Fibroblast of gingiva (primary cell): ENCODE measurements at places on chromosomes 12 and 14.

- no peak for DNase-seq
Observed at GRCh38 chr12:126040307-126040706, 975.1 kb downstream of the AACS start.

DNA sequence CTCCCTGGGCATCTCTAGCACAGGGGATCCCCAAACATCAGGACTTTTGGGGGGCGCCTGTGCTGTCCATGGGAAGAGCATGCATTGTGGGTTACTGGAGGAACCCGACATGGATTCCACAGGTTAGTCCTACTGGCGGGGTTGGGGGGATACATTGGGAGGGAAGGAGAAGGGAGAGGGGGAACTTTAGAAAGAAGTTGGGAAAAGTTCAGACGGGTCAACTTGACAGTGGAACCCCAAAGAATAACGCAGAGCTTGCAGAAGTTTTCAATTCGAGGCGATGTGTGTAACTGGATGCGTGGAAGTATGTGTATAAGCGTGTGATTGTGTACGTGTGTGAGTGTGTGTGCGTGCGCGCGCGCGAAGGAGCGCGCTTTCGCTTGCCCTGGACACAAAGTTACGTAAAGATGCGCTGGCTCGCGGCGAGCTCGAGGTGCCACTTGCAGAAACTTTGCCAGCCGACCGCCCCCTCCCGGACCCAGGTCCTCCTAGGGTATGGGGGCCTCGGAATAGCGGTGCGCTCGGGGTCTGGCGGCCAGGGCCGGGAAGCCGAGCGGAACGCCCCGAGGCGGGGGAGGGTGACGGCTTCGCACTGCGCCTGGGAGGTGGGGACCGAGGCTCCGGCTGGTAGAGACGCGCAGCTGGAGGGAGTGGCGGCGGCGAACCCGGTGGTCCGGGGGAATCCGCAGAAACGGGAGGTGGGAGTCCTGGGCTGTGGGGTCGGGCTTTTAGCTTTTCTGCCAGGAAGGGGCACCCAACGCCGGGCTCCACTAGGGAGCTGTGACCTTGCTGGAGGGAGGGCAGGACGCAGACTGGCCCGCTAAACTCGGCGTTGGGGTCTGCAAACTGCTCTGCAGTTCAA is 669 bp downstream of the RFX4 start:
- peak; percentile 10 for DNase-seq

- DNase-seq: no peak
Observed at GRCh38 chr12:127823801-127824200, 443.2 kb upstream of the TMEM132C start.

- no peak for DNase-seq
Observed at GRCh38 chr12:12685305-12685704, 10.7 kb downstream of the GPR19 start.

DNA sequence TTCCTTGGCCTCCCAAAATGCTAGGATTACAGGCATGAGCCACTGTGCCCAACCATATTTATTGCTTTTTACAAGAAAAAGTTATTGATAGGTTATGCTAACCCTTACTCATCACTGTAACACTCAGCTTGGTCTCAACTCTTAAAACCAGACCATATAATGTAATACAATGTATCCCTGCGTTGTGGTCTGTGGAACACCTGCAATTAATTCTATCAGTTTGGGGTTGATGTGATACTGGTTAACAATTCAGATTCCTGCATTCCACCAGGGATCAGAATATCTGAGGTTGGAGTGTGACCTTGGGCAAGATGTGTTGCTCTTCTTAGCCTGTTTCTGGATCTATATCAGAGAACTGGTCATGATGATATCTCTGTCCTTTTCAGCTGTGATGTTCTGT is 419.0 kb downstream of the RAD51B start:
- DNase-seq: no peak

GRCh38 chr12:63889721-63890509 is 45.4 kb downstream of the SRGAP1 start:
- no peak for DNase-seq

DNA sequence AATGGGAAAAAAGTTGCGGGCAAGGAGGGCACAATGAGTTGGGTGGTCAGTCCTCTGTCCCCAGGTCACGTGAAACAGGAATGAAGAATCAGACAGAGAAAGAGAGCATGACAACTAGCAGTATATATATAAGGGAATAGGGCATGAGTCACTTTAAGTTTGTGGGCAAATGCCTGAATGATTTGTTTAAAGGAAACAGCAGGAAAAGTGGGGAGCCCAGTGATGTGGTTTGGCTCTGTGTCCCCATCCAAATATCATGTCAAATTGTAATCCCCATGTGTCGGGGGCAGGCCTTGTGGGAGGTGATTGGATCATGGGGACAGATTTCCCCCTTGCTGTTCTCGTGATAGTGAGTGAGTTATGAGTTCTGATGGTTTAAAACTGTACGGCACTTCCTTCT is 195.3 kb upstream of the IGF1 start:
- DNase-seq: no peak

GRCh38 chr14:77859934-77860570 is 60.1 kb downstream of the ADCK1 start:
- no peak for DNase-seq

- DNase-seq: peak; percentile 89
Observed at GRCh38 chr14:33307691-33308251, 369.1 kb downstream of the NPAS3 start.

DNA sequence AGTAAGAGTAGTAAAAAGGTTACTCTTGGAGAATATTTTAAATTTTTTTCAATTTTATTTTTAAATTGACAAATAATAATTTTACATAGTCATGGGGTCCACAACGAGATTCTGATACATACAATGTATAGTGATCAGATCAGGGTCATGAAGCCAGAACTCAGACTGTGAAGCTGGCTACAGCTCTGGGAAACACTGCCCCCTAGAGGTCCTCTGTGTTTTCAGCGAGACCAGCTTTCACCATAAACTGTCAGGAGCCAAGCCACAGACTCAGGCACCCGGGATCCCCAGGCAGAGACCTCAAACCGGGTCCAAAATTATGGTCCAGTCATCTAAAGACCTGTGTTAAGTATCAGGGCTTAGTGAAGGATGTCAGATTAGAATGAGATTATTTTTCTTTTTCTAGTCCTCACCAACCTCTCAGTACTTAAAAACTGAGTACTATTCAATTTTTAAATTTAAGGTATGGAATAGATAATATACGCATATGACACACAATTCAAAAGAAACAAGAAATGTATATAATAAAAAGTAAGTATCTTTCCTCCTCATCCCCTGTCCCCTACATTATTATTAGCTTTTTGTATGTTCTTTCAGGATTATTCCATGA is 397.1 kb downstream of the MDGA2 start:
- DNase-seq: no peak

DNA sequence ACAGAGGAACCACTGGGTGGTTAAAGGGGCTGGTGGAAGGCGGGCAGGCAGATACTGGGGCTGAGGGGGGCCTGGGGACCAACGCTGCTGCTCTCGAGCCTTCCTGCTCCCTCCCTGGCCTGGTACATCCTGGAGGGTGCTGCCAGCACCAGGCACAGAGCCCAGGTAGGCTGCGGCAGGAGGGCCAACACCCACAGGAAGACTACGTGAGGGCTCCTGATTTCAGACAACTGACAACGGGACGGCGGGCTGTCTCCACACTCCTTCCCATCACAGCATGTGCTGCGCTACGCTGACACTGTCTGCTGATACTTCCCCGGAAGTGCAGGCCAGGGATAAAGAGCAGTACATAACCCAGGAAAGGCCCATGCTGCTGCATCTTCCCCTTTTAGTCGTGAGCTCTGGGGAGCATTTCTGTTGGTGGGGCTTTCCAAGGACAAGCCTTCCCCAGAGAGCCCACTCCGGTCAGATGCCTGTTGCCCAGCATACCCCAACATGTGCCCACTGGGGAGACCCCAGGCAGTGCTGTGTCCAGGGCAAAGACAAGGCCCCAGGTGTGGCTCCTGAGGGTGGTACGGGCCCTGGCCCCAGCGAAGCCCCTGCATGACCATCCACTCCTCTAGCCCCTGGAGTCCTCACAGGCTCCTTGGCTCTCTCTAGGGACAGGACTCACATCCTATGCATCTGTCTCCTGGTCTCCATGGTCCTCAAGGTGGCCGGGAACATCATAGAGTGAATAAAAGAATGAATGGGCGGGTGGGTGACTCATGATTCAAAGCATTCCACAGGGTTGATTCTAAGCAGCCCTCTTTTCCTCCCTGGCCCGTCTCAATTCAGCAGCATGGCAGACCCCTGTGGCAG is 38.0 kb downstream of the CHGA start:
- no peak for DNase-seq

- DNase-seq: no peak
Observed at GRCh38 chr12:49904601-49905000, 901 bp upstream of the FAIM2 start.

GRCh38 chr14:51546099-51546498 is 105.6 kb upstream of the FRMD6 start:
- no peak for DNase-seq

- peak; percentile 72 for DNase-seq
Observed at GRCh38 chr12:2284857-2285256, 232.1 kb downstream of the CACNA1C start.

DNA sequence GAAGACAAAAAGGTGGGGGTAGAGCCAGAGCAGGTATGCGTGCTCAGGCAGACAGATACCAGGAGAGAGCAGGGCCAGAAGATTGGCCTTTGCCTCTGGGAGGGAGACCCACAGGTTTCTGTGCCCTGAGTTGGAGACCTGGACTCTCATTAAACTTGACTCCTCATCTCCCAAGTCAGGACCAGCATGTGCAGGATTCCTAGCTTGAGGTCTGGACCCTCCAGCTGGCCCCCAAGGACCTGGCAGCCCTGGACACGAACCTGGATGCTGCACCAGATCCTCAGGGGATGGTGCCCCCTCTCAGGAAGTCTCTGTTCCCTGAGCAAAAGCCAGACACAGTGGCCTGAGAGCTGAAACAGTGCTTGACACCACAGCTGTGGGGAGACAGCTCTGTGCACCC is 10.5 kb upstream of the KRT73 start:
- no peak for DNase-seq

GRCh38 chr14:104843006-104843405 is 22.1 kb upstream of the CEP170B start:
- no peak for DNase-seq

GRCh38 chr12:13196130-13196921 is at the start of gene EMP1:
TSS of gene EMP1 (plus strand) at chr12:13196726. CDS start at chr12:13211511, 14,785 bp downstream.
- peak; percentile 100 for DNase-seq

- no peak for DNase-seq
Observed at GRCh38 chr14:100622224-100622623, 35.0 kb upstream of the BEGAIN start.

DNA sequence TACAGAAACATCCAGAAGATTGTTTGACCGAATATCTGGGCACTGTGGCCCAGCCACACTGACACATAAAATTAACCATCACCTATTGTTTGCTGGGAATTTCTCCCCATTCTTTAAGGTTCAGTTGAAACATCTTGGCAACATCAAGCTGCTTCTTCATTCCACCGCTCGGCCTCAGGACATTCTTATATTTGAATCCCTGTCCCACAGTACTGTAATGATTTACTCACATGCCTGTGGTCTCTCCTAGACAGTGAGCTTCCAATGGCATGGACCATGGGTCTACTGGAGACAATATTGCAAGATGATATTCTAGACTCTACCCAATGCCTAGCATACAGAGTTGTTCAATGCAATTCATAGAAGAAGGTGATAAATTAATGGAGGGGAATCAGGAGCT is 56.1 kb downstream of the EMP1 start:
- no peak for DNase-seq
